T-helper 17 cell (primary cell): ENCODE measurements at places on chromosomes 16 and 17. TPM values are rescaled to one million over a fixed set of nuclear protein-coding genes. Genes with fewer than 3 reads are reported as not detected.

DNA sequence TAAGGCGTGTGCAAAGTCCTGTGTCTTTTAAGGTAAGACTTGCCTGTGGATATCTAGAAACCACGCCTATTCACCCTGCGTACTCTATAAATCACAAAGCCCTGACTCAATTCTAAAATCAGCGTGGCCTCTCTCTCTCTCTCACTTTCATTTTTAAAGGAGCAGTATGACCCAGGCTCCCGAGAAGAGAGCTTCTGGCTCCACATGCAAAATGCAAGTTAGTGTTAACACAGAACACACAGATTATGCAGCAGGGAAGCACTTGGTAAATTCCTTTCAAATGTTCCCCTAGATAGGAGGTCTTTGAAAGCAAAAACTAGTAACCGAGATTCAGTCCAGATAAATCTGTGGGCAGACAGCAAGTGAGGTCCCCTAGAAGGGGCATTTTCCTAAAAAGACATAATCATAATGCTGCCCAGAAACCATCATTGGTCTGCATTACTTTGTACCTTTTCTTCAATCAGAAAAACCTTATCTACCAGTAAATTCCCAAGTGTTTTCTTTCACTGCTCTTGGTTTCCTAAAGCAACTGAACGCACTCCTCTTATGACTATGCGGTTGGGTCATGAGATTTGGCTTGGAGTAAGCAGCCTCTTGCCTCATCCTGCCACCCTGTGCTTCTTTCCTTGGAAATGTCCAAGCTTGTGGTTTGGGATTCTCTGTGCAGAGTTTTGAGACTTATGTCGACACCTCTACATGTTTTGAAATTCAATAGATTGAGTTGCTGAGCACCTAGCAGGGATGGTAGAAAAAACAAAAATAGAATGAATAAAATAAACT is 31.7 kb upstream of the KCNJ2 start:
- peaks cover 4% of the 10 kb centered on the region for H3K27me3 ChIP-seq
- peak overlapping the region; percentile 84 for H3K4me3 ChIP-seq
- DNase-seq: no peak
- H3K27ac ChIP-seq: peak overlapping the region; percentile 24
- no peaks in the 10 kb centered on the region for H3K36me3 ChIP-seq
- H3K4me1 ChIP-seq: peaks cover 8% of the 10 kb centered on the region

The LGALS9B gene
- not detected for total RNA-seq

The ASPA gene
- not detected for total RNA-seq

- H3K4me3 ChIP-seq: no peak overlapping the region
- no peak overlapping the region for H3K27ac ChIP-seq
- DNase-seq: no peak
- peaks cover 12% of the 10 kb centered on the region for H3K27me3 ChIP-seq
Measured at GRCh38 chr16:56912746-56913708, 18.9 kb upstream of the HERPUD1 start.

The PPP1R1B gene
- total RNA-seq: 0.22 TPM

GRCh38 chr16:2043667-2044451 is 3.8 kb downstream of the NTHL1 start:
- no peaks in the 10 kb centered on the region for H3K36me3 ChIP-seq
- H3K4me1 ChIP-seq: peaks cover 9% of the 10 kb centered on the region
- no peaks in the 10 kb centered on the region for H3K27me3 ChIP-seq
- no peak overlapping the region for H3K27ac ChIP-seq
